ENCODE measurements at places on chromosomes 4 and X. TPM values are rescaled to one million over a fixed set of nuclear protein-coding genes. Genes with fewer than 3 reads are reported as not detected.

GRID2 gene
- polyA plus RNA-seq: 0.83 TPM

DNA sequence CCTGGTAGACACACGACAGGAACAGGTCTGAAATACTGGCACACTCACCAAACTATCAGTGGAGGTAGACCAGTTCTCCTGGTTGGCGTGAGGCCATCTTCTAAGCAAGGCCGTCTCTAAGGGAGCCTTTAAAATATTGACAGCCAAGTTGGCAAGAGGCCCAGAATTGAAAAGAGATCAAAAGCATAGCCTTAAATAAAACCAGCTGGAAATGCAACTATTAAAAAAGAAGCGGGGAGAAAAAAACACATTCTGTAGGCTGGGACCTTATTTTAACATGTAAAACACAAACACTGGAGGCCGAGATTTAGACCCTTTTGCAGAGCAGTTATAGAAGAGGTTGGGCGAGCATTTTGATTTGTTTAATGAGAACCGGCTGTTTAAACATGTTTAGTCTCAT, 233.0 kb upstream of the CLNK start:
- DNase-seq: peak; percentile 78

GRCh38 chr4:84718699-84719098, 135.8 kb downstream of the CDS1 start:
- DNase-seq: no peak

RENBP gene
- 16.6 TPM for polyA plus RNA-seq

DNA sequence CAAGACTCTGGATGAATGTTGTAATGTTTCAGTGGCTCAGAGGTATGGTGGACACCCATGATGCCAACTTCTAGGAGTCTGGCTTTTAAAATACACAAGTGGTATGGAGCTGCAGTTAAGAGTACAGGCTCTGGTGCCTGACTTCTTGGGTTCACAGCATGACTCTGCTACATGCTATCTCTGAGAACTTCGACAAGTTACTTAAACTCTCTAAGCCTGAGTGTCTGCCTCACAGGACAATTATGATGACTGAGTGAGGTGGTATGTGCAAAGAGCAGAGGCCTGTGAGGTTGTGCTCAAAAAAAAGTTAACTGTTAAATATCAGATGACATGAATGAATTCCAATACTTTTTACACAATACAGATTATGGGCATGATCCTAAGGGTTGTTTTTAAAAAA, 90.9 kb upstream of the SRD5A3 start:
- no peak for DNase-seq

DNA sequence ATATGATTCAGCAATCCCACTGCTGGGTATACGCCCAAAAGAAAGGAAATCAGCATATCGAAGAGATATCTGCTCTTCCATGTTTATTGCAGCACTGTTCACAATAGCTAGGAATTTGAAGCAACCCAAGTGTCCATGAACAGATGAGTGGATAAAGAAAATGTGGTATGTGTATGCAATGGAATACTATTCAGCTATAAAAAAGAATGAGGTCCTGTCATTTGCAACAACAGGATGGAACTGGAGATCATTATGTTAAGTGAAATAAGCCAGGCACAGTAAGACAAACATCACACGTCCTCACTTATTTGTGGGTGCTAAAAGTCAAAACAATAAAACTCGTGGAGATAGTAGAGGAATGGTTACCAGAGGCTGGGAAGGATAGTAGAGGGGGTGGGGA, 153.8 kb upstream of the LEF1 start:
- no peak for DNase-seq

DNA sequence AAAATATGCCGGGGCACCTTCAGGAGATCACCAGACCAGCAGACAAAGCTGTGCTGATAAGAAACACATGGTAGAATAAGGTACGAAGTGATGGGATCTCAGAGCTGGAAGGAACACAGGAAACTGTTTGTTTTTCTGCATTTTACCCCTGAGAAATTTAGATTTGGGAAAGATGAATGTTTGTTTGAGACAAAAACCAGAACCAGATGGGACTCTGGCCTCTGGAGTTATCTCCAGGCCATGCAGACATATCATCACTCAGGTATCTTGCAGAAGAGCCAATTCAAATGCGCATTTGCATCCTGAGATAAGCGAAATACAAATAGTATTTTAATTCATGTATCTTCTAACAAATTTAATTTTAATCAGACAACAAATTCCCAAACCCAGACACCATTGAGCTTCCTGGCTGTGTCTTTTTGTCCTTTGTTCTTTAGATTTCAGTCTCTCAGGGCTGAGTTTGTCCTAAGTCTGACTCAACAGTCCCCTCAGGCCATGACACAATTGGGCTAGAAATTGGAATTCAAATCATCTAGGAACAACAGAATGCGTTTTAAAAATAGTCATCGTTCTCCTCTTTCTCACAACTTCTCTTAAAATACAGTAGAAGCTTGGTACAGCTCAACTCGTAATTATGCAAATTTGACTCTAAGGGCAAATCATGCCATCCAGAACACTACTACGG, 159.0 kb downstream of the PACRGL start:
- DNase-seq: no peak

DNA sequence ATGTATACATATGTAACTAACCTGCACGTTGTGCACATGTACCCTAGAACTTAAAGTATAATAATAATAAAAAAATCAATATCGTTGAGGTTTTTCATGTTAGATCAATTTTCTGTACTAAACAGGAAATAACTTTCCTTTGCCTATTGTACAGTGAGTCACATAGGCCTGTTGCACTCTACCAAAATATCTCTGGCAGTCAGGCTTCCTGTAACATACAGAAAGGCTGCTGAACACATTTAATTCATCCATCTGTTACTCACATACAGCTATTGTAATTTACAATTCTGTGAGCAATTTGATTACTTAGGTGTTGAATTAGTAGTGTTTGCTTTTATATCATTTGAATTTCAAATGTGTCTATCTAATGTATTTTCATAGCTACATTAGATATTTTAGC, 427.8 kb downstream of the TMA16 start:
- DNase-seq: peak; percentile 73

GRCh38 chrX:68994135-68994890, 165.5 kb downstream of the EFNB1 start:
- no peak for DNase-seq

GAR1 gene
- polyA plus RNA-seq: 15.9 TPM

GRCh38 chr4:165610679-165611437, 232.1 kb downstream of the CPE start:
- no peak for DNase-seq

TMEM271 gene
- 2.1 TPM for polyA plus RNA-seq

HEPH gene
- 8.1 TPM for polyA plus RNA-seq

GRCh38 chrX:109691277-109691676, 41.8 kb downstream of the ACSL4 start:
- no peak for DNase-seq

NXF2 gene
- polyA plus RNA-seq: 1.0 TPM

DNA sequence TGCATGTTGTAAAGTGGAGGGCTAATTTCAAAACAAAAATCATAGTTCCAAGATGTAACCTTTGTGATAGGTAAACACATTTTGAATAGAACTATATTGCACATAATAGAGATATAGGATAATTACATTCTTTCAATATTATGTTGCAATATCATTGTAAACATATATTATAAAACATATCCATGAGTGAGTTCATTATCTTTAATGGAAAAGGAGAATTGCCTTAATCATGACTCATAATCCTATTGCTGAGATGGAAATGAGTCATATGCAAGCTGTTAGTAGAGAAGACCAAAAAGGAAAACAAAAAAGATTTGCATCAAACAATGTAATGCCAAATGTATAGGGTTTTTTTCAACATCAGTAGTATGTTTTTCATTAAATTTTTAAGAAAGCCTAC, 73.7 kb upstream of the WDR44 start:
- DNase-seq: no peak

CENPVL2 gene
- not detected for polyA plus RNA-seq

MCF2 gene
- 0.54 TPM for polyA plus RNA-seq

G3BP2 gene
- 54.2 TPM for polyA plus RNA-seq

DNA sequence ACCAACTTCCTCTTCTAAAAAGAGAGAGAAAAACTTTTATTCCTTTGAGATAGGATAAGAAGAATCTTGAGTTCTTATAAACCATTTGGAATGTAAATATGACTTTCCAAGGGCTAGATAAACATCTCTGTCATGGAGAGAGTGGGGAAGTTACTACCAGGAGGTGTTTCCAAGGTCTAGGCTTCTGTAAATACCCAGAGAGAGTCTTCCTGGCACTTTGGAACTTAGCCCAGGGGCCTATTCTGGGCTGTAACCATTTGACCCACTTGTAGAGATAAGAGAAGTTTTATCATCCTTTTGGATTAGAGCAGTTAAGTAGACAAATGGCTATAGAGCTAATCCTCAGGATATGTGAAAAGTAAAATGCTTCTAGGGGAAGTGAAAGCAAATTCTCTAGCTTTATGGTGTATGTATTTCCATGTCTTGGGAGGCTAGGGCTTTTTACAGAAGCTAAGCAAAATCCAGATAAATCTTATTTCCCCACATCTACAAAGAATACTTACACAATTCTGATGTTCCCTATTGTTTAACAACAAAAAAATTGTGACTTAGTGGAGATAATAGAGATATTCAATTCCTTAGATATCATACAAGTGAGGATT, 51.1 kb downstream of the MCUB start:
- DNase-seq: no peak

GRCh38 chr4:45062935-45063545, 336.7 kb upstream of the GNPDA2 start:
- DNase-seq: peak; percentile 70

- DNase-seq: peak; percentile 75
Observed at GRCh38 chrX:49754233-49754857, 58.6 kb upstream of the PAGE1 start.

- peak; percentile 20 for DNase-seq
Observed at GRCh38 chrX:66914080-66914479, 275.2 kb upstream of the EDA2R start.

RNF212 gene
- 41.7 TPM for polyA plus RNA-seq

ANK2 gene
- 27.1 TPM for polyA plus RNA-seq

SMIM43 gene
- 2.4 TPM for polyA plus RNA-seq

DNA sequence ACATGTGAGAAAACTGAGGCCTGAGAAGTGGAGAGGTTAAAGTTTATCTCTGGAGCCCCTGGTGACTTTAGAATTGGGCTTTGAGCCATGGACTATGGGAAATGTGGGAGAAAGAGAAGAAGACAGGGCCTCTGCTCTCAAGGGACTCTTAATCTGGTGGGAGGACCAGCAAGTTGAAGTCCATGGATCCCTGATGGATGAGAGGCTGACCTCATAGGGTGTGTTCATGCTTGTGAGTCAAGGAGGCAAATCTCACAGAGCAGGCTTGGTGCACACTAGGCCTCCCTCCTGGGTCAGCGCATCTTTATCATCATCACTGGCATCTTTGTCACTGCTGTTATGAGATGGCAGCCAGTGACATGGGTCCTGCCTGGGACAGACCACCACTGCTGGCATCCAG, 211.9 kb downstream of the AFAP1 start:
- no peak for DNase-seq

- DNase-seq: no peak
Observed at GRCh38 chrX:9356846-9357245, 108.0 kb upstream of the TBL1X start.

GJB1 gene
- 60.6 TPM for polyA plus RNA-seq
